ENCODE measurements at places on chromosomes 13 and 19.

GRCh38 chr13:52447354-52447753 lies 3.1 kb downstream of the VPS36 start:
- DNase-seq, result no peak

GRCh38 chr13:50386541-50387050 lies 371.4 kb downstream of the KCNRG start:
- no peak for DNase-seq

DNA sequence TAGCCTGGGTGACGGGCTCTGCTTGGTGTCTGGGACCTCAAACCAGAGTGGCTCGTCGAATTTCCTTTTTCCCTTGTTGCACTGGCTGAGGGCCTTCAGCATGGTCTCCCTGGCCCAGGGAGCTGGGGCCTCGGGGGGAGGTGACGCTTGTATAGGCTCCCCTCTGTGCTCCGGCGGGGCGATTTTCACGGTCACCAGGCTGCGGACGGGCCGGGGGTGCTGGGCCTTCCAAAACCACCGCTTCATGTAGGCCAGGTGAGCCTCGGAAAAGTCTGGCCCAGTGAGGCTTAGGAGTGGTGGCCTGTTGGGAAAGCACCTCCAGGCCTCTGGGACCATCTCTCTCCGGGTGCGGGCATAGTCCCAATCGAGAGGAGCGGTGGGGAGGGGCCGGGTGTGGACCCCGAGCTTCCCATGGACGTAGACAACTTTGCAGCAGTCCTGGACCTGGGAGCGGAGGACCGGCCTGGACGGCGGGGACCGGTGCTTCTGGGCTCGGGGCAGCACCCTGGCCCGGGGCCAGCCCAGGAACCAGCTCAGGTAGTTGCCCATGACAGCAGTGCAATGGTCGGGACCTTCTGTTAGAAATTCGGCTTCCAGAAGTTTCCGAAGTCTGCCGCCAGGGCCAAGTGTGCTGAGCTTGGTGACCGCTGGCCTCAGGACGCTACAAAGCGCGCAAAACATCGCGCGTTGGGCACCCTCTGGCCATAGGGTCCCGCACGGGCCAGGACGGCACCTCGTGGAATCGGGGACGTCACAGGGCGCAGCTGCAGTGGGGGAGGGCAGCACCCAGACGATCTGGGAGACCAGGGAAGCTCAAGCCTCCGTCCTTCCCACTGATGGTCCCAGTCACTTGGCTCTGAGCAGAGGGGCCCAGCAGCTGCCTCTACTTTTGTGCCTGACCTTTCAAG lies 41.6 kb upstream of the MTUS2 start:
- DNase-seq, result no peak

- no peak for DNase-seq
These were observed 641 bp upstream of the GDF15 start for GRCh38 chr19:18385359-18385674.

GRCh38 chr13:72284791-72285190 lies 417.8 kb upstream of the DACH1 start:
- no peak for DNase-seq

GRCh38 chr19:7869910-7870511 lies 4.2 kb downstream of the PRR36 start:
- peak; percentile 37 for DNase-seq

DNA sequence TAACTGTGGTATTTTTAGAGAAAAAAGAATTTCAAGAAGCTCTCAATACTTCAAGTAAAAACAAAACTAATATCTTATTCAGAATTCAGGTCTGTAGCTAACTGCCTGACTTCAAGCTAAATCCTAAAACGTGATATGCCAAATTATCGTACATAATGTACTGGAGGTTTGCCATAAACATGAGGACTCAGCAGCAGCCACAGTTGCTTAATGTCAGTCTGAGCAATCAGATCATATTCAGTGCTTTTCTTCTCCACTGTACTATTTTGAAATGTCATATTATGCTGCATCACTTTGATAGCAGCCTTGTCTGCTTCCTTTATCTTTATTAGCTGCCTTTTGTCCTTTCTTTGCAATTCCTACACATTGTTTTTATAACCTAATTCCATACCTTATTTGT lies 265.1 kb upstream of the EDNRB start:
- DNase-seq, result no peak

DNA sequence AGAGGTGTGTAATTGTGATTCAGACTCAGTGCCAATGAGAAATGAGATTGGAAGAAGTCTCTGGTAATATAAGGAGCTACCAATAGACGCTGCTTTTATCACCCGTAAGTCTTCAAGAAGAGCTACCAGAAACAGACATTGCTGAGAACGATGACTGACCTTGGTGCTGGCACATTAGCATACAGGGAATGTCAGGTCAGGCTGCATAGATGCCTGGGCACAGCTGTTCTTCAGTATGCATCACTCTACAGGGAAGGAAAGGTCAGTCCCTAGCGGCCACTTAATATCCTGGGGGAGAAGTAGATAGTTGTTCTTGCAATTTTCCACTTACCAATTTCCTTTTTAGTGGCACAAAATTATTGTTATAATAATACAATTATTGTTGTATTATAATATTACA lies 380.4 kb downstream of the PCDH9 start:
- no peak for DNase-seq

DNA sequence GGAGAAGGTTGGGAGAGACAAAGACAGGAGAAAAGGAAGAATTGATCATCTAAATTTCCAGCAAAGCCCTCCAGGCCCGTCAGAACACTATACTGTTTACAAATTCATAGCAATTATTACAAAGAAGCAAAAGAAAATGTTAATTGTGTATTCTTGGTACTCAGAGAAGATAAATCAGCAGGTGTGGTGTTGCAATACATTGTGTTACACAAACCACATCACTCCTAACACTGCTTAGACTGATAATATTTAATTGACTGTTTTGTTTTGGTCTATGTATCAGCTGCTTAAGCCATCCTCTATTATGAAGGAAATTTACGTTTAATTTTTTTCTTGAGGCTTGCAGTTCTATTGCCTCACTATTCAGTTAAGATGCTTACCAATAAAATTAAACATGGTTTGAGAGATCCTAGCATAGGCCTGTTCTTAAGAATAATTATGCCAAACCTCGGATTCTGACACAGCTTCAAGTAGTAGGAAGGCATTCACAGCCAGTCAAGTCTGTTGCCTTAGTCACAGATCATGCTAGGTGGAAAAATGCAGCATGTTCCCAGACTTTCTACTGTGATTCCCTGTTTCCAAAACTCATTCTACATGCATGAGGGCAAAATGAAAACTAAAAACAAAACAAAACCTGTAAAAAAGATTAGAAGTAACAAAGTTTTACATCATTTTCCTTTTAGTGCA lies 129.2 kb downstream of the TBC1D4 start:
- no peak for DNase-seq

DNA sequence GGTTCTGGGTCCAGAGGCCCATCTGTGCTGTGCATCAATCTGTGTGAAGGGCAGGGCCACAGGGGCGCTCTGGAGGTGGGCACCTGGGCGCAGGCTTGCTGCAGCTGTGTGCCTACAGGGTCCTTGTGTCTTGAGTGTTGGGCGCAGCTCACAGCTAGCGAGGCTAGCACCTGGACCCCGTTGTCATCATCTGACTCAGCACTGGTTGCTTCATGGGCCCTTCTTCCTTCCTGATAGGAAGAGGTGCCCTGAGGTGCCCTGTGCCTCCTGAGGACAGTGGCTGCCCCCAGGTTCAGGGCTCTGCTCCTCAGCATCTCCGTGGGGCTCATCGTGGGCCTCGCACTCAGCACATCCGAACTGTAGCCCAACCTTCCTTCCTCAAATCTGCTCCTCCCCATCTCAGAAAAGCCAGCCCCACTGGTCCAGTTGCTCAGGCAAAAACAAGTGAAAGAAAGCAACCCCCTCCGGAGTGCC lies 54.8 kb downstream of the GATAD2A start:
- DNase-seq, result no peak

DNA sequence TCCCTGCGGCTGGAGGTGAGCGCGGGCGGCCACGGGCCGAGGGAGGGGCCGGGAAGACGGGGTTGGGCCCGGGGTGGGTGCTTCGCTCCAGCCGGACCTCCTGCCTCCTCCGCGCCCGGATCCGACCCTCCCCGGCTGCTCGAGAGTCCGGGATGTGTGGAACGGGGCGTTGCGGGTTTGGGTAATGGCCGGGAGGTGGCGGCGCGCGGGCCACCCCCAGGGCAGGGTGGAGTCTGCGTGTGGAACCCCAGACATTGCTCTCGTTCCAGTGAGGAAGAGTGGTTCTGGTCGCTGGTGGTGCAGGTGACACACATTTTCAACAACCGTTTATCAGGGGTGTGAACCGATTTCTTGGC lies 38.8 kb downstream of the ARHGEF7 start:
- DNase-seq, result no peak

DNA sequence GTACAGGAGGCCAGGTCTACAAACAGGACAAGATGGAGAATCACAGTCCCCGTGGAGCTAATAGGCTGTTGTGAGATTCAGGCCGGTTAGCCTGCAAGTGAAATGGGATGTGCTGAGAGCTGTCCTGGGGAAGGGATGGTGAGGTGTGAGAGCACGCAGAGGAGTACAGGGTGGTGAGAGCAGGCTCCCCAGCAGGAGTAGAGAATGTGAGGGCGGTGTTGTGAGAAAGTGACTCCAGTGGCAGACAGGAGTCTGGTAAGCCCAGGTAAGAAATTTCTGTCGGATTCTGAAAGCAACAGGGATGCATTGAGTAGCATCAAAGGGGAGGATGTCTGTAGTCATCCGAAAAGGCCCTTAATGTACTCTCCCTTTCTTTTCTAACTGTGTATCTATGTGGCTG lies 50.7 kb upstream of the GPR183 start:
- no peak for DNase-seq

- no peak for DNase-seq
These were observed 4.2 kb upstream of the LRRC25 start for GRCh38 chr19:18401580-18402112.

- DNase-seq, result no peak
These were observed 315.2 kb downstream of the ATP8A2 start for GRCh38 chr13:25686831-25687470.

GRCh38 chr13:111323549-111323948 lies 3.1 kb downstream of the TEX29 start:
- no peak for DNase-seq
